ENCODE measurements at places on chromosomes 2 and 18.

DNA sequence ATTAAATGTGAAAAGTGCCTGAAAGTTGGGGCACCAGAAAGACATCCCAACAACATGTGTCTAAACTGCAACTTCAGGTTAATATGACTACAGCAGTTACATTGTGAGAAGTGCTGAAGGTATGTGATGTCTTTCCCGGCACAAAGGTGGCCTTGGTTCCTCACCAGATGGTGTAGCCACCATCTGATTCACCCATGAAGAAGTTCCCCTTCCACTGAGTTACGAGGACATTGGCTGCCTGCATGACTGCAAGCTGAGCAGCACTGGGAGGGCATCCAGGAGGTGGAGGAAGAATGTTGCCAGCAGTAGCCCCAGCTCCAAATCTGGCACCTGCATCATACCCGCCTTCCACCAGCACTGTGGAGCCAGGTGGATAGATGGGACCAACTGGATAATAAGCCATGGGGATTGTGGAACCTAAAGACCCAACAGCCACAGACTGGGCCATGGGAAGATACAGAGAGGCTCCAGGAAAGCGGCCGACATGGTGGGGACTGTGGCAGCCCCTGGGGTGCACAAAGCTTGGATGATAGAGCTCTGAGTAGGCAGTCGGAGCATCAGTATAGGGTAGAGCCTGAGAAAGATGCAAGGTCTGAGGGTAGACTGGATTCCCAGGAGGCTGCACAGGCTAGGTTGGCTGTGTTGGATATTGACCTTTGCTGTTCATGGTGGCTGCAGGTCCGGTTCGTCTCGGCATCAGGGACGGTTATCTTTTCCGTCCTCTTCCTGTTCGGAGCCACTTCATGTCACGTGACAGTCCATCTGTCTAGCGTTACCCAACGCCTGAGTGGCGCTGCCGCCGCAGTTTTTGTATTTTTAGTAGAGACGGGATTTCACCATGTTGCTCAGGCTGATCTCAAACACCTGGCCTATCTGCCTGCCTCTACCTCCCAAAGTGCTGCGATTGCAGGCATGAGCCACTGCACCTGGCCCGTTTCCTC lies 36.9 kb downstream of the SUMO1 start:
- no peak for DNase-seq

DNA sequence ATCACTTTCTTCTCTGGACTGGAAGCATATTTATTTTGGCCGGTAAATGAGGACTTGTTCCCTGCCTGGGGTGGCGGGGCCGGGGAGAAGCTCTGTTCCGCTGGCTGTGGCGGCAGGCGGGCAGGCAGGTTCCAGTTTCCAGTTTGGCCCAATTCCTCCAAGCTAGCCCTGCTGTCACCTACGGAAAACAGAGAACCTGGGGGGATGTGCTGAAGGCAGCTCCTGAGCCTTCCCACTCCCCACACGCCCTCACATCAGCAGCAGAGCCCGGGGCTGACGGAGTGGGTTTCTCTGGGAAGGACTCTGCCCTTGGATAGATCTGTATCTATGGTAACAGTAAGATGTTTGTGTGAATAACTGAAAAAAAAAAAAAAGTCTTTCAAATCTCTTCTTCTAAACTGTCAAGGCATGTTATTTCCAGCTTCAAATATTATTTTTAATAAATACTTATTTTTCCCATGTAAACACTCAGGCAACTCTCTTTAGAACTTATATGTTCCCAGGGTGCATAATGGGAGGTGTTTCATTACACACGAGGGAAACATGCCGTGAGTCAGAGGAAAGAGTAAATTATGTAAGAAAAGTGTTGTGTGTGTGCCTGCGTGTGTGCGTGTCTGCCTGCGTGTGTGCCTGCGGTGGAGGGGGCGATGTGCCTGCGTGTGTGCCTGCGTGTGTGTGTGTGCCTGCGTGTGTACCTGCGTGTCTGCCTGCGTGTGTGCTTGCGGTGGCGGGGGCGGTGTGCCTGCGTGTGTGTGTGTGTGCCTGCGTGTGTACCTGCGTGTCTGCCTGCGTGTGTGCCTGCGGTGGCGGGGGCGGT lies 116.1 kb upstream of the ZNF516 start:
- no peak for DNase-seq

GRCh38 chr2:155599834-155600233 lies 732.7 kb downstream of the NR4A2 start:
- no peak for DNase-seq

DNA sequence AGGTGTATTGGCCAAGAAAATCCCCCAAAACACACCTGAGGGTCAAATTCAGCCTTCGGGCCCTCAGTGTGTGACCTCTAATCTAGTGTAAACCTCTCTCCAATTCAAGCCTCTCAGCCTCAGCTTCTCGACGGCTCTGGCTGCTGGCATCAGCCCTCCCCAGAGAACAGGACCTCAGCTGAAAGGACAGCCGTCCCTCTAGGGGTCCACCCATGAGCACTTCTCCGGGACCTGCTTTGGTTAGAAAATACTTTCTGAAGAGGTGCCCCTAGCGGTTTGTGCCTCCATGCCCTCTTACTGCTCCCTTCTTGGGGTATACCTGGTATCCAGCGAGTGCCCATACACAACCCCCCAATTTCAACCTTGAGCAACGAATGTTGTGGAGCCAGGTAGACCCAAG lies 48.8 kb downstream of the INHBB start:
- DNase-seq: no peak

DNA sequence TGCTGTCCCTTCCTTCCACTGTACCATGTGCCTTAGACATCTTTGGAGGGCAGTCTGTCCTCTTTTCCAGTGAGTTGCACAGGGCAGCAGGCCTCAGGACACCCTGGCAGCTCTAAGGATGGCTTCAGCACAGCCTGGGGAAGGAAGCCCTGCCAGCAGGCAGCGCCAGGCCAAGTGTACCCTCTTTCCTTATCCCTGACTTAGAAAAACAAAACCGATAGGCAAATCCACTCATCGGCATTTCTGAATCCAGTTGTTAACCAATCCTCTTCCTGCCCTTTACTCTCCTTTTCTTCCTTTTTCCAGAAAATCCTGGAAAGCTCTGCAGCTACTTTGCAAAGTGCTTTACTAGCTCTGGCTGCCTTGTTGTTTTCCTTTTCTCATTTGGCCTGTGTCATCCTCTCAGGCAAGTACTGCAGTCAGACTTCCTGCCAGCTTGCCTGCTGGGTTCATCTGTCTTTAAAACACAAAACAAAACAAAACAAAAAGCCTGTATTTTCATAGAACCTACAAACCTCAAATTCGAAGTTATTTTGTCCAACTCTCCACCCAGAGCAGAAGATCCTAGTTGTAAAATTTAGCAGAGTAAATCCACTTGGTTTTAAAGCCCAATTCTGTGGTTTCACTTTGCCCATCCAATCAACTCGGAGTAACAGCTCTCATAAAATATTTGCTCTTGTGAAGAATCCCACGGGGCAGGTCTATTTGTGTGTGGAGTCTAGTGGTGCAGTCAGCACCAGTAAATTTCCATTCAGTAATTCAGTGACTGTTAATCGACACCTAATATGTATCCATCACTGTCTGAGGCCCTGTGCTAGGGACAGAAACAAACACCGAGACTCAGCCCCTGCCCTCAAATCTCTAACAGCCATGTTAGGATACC lies 45.2 kb downstream of the PCBP1 start:
- peak; percentile 74 for DNase-seq

DNA sequence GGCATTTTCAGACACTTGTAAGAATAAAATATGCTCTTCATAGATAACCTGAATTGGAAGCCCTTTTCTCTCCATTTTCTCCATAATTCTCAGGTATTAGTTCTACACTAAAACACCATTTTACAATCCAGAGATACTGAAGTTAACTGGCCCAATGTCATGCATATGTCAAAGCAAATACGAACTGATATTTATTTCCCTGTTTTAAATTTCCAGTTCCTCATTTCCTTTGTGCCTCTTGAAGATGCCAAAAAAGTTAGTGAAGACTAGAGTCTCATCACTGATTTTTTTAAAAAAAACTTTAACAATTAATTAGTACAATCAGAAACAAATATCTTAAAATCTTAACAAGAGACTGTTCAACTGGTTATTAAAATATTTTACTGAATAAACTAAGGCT lies 52.8 kb upstream of the ITGB6 start:
- DNase-seq: no peak

DNA sequence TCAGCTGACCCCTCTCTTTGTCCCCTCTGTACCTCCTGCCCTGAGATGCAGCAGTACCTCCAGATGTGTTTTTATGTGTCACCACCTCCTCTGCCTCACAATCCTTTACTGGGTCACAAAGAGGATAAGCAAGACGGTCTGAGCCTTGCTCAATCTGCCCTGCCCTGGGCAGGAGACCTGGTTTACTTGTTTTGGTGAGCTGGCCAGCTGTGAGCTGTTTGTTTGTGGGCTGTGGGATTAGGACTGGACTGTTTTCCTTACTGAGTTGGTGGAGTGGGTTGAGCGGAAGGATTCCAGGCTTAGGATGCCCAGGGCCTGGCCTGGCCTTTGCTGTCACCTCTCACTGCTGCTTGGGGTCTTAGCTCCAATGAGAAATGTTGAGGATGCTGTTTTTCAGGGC lies 299.5 kb downstream of the SRBD1 start:
- DNase-seq: no peak

- no peak for DNase-seq
These were observed 167.1 kb upstream of the FOSL2 start for GRCh38 chr2:28225473-28226080.

DNA sequence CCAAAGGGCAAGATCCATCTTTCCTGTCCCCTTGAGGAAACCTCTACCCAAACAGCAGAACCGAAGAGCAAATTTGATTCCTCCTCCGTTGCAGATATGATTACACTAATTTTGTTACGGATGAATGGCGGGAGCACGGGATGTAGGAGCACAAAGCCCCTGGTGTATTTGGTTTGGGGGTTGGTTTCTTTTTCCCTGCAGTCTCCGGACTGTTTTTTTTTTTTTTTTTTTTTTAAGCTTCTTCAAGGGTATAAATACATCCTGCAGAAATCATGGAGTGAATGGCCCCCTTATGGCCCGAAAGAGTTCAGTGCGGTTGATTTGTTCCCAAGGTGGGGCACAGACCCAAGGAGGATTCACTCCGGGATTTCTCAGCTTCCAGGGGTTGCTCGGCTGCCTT lies 135.3 kb upstream of the SH3BP4 start:
- no peak for DNase-seq

GRCh38 chr2:204645018-204645773 lies 99.9 kb downstream of the PARD3B start:
- no peak for DNase-seq

GRCh38 chr2:105297216-105297615 lies 32.3 kb downstream of the TGFBRAP1 start:
- no peak for DNase-seq

DNA sequence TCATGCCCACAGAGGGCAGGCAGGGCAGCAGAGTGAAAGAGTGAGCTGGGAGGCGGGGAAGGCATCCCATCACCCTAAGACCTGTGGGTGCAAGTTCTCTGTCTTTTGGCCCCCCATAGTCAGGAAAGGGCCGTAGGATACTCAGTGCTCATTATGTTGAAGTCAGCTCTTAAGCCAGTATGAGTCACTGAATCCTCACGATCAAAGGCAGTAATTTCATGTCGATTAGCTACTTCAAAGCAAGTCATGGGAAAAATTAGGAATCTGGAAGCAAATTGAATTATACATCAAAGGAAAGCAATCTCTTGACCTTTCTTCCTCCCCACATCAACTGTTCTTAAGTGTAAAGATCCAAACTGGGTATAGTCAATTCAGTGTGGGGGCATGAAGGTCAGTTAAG lies 178.9 kb downstream of the FHOD3 start:
- DNase-seq: no peak

DNA sequence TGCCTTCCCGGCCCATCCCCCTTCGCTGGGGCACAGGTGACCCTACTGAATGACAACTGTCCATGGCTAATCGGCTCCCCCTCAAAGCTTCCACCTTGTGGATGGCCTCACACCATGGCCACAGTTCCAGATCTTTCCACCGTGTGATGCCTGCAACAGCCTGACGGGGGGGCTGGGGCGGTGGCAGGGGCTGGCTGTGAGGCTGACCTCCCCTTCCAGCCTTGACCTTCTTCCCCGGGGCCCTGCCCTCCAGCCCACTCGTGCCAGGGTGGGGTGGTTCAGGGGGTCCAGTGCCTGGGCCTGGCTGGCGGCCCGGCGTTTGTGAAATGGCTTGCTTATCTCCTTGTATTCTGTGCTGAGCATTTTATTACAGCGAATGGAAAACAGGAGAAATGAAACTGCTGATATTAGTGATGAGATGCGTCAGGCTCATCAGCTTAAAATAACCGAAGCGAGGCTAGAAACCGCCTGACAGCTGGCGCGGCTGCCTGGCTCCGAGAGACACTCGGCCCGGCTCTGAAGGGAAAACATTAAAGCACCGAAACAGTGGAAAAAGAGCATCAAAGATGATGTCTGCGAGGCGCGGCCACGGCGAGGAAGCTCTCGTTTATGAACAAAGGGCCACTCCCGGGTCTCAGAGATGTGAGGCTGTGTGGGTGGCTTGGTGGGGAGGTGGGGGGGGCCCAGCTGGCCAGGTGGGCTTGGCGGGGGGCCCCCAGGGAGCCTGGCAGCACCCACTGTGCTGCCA lies 916 bp upstream of the PDCD1 start:
- DNase-seq: no peak

GRCh38 chr2:174546519-174547506 lies 50.8 kb downstream of the WIPF1 start:
- peak; percentile 13 for DNase-seq

- no peak for DNase-seq
These were observed 138.5 kb upstream of the LGALSL start for GRCh38 chr2:64315291-64315960.

DNA sequence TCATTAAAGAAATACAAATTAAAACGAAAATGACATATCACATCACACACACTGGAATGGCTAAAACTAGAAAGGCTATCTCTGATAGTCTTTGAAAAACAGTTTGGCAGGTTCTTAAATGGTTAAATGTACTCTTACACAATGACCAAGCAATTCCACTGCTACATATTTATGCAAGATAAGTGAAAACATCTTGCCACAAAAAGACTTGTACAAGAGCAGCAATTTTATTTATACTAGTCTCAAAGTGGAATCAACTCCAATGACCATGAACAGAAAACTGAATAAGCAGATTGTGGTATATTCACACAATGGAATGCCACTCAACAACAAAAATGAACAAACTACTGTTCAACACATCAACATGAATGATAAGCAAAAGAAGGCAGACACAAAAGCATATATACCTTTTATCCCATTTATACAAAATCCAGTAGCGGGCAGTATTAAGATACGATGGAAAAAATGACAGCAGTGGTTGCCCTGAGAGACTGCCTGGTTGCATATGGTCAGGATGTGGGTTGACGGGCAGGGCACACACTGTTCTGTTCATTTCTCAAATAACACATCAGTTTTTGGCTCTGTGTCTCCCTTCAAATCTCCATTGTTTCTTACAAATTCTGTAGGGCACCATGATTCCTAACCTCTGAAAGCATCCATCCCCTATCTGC lies 25.4 kb downstream of the SP100 start:
- no peak for DNase-seq

- no peak for DNase-seq
These were observed 1.9 kb downstream of the MCFD2 start for GRCh38 chr2:46913471-46914381.

GRCh38 chr2:149908726-149909683 lies 321.4 kb upstream of the MMADHC start:
- peak; percentile 76 for DNase-seq

GRCh38 chr2:217017456-217018252 lies 157.8 kb upstream of the TNP1 start:
- no peak for DNase-seq

GRCh38 chr18:8176554-8176953 lies 432.7 kb upstream of the RAB12 start:
- no peak for DNase-seq
